NCI-H187 treated with DMSO at 0.1 percent for 48 hours (cell line): ENCODE measurements at places on chromosomes 2 and 18.
A peak's percentile ranks its signal among the peaks of the same experiment; 100 is the strongest.

- DNase-seq = no peak
Measured at GRCh38 chr2:17148407-17149145, 369.7 kb downstream of the RAD51AP2 start.

GRCh38 chr2:64227603-64228125 lies 83.4 kb upstream of the PELI1 start:
- peak; percentile 74 for DNase-seq

GRCh38 chr2:20609995-20610357 lies 40.9 kb downstream of the HS1BP3 start:
- no peak for DNase-seq

- DNase-seq = no peak
Measured at GRCh38 chr18:73895701-73896100, 251.9 kb downstream of the FBXO15 start.

GRCh38 chr2:227595797-227596196 lies 2.9 kb upstream of the SCYGR2 start:
- DNase-seq = no peak

GRCh38 chr18:12059334-12060181 lies 34.1 kb upstream of the ANKRD62 start:
- DNase-seq = no peak

- DNase-seq = no peak
Measured at GRCh38 chr2:225354281-225354774, 45.2 kb upstream of the NYAP2 start.

DNA sequence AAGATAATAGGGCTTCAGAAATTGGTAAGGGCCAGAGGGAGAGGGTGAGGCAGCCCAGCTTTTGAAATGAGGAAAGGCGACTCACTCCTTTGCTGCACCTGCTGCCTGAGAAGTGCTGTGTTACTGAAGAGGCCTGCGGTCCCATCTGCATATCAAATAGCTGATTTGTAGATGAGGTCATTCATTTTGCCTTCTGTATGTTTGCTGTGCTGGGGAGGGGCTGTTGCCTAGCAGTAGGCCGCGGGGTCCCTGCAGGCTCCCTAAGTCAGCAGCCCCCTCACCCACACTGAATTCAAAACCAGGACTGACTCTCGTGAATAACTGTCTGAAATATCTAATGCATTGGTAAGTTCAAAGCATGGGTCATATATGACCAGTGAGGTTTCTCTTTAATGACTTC lies 377.2 kb downstream of the SOX11 start:
- DNase-seq = peak; percentile 94

DNA sequence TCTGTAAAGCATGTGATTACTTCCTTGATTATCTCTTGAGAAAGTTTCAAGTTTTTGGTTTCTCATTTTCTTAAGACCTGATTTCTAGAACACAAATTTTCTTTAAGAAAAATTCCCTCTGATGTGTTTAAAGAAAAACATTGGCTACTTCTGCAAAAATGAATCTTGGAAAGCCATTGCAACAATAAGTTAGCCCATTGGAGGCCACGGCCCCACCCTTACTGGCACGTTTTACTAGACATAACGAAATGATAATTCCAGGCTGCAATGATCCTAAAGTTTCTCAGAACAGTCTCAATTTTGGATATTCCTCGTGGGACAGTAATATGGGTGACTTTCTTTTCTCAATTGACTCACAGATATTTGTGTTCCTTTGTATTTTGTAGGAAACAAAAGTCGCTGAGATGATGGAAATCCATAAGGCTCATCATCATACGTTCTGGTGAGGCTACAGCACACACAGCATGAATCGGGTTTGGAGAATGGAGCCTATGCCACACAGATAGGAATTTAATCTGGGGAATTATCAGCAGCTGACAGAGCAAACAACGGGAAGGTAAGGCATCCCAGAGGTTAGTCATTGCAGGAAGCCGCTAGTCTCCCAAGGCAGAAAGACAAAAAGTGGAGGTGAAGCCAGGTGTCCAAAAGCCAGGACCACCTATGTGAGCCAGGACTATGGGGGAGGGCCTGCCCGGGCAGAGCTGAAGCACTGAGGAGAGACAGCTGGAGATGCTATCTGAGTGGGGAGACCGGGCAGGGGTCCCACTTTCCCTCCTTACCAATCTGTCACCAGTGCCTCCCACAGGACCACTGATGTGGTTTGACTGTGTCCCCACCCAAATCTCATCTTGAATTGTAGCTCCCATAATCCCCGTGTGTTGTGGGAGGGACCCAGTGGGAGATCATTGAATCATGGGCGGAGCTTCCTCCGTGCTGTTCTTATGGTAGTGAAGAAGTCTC lies 35.9 kb downstream of the SOWAHC start:
- no peak for DNase-seq

GRCh38 chr2:235855011-235855410 lies 313.2 kb downstream of the GBX2 start:
- DNase-seq = no peak

DNA sequence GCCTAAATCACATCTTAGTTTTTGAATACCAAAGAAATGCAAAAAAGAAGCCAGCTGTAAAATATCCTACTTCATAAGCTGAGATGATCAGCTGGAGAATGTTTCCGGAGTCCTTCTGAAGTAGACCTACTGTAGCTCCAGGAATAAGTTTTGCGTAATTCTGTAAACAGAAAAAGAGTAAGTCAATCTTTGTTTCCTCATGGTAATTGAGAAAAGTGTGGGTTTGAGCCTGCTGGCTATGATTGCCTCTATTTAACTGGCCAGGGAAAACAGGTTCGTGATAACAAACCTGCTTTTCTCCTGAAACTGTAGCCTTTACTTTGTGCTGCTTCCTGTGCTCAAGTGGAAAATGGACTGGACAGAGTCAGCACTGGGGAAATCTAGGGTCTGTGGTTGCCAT lies 58.2 kb downstream of the ITGB6 start:
- no peak for DNase-seq

GRCh38 chr2:219362524-219363164 lies 25.1 kb downstream of the DNPEP start:
- DNase-seq = no peak

DNA sequence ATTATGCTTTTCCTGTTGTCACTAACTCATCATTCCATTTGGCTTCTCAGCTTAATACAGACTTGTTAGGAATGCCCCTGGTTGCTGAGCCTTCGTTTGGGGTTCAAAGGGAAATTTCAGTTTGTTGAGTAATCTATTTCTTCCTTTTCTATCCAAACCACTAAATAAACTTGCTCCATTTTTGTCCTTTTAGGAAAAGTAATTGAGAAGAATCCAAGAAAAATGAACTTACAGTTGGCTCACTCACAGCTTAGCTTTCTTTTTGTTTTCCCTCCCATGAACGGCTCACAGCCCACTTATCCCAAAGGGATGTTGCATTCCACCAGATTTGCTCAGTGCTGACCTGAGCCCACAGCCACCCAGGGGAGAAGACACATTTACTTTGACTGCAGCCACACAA lies 73.9 kb downstream of the SOX11 start:
- no peak for DNase-seq

DNA sequence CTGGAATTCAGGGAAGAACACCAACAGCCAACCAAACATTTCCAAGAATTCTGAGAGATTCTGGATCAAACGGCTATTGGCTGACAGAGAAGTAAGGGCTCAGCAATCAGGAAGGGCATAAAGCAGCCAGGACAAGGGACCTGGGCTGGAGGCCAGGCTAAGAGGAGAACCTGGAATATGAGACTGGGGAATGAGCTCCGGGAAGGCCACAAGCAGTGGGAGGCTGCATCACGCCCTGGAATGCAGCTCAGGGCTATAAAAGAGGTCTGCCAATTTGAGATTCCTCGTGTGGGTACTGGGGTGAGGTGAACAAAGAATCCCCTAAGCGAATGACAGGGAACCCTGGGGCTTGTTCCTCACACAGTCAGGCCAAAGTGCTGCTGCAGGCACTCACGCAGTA lies 60.4 kb downstream of the ANO7 start:
- DNase-seq = no peak

- no peak for DNase-seq
Measured at GRCh38 chr2:120660056-120660694, 75.5 kb upstream of the GLI2 start.

- DNase-seq = no peak
Measured at GRCh38 chr2:81835321-81836000, 1530.9 kb upstream of the LRRTM1 start.

DNA sequence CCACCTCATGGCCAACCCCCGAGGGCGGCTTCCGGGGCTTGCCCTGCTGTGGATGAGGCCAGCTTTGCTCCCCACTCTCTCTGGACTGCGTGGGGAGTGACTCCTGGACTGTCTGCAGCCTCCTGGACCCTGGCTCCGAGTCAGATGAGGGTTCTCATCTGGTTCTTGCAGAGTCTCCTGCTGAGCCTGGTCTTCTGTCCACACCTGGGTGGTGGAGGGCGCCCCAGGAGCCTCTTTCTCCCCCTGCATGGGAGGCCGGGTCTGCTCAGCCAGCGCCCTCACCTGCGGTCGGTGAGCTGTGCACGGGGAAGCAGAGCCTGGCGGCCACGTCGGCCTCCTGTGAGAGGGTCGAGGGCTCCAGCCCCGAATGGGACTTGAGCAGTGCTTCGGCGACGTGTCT lies 78.3 kb downstream of the RTP5 start:
- no peak for DNase-seq

DNA sequence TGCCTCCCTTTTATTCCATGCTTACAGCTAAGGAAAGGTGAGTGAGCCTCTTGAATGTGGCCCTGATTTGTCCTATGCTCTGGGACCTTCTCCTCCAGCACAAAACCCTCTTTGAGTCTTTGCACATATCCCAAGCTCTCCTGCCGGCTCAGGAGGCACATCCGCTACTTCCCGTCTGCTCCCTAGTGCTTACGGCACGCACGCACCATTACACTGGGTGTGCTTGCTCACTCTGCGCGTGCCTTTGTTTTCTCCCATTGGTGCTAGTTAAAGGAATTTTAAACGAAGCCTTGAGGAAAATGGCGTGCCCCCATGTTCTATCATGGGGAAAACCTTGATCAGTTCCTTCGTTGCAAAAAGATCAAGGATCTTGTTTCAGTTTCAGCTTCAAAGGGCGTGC lies 7.9 kb upstream of the DGKD start:
- no peak for DNase-seq

- DNase-seq = no peak
Measured at GRCh38 chr18:48787203-48788151, 163.3 kb downstream of the SMAD7 start.

GRCh38 chr2:110992886-110993285 lies 127.8 kb upstream of the BCL2L11 start:
- no peak for DNase-seq

GRCh38 chr2:26068602-26069298 lies 34.9 kb downstream of the RAB10 start:
- DNase-seq = no peak

- no peak for DNase-seq
Measured at GRCh38 chr2:33108483-33109443, 162.0 kb downstream of the LTBP1 start.

DNA sequence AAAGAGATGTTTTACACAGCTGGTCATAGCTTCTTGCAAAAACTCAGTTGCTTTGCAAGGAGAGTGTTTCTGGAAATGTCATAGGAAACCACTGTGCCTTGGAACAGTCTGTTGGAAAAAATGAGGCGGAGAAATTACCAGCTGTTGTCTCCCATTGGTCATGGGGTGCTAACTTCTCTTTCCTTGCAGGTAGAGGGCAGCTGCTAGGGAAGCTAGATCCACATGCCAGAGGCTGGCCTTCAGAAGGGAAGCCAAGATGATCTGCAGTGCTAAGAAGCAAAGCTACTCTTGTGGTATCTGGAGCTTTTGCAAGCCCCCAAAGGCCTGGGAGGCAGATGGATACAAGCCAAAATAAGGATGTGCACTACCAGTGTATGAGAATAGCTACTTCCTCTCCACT lies 34.8 kb upstream of the LAMA1 start:
- no peak for DNase-seq

- no peak for DNase-seq
Measured at GRCh38 chr2:19020144-19021099, 338.0 kb downstream of the OSR1 start.

GRCh38 chr2:137096693-137097092 lies 331.3 kb downstream of the THSD7B start:
- DNase-seq = no peak

GRCh38 chr2:129885735-129886134 lies 93.7 kb upstream of the RAB6C start:
- DNase-seq = no peak

DNA sequence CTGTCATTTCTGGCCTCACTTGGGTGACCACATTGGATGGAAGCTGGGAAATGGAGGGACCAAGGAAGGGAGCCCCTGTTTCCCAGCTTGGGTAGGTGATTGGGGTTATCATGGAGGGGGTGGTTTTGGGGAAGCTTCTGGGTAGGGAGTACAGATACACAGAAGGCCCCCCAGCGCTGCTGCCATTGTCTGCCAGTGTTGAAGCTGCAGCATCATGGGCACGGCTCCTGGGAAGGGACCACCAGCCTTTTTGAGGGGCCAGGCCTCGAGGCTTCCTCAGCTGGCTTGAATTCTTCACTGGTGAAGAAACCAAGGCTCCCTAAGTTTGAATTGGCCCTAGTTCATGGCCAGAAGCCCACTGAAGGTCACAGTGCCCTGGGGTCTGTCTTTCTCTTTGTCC lies 25.2 kb downstream of the SH3RF3 start:
- DNase-seq = no peak

GRCh38 chr2:217445723-217446122 lies 557.1 kb downstream of the TNS1 start:
- no peak for DNase-seq

GRCh38 chr2:42651057-42651456 lies 82.6 kb downstream of the MTA3 start:
- DNase-seq = no peak

DNA sequence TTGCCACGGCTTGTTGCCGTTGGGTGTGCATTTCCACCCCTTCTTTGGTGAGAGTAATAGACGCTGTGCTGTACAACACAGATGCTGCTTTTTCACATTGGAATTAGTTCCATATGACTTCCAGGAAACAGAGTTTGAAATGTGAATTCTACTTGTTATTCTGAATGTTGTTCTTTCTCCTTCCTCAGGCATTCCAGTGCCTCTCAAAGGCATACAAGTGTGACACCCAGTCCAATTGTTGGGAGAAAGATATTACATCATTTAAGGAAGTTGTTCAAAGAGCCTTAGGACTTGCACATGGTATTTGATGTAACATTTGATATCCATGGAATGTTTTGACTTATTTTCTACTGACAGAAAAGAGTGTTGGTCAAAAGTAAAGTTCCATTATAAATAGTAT lies 134.4 kb upstream of the LTBP1 start:
- DNase-seq = no peak

DNA sequence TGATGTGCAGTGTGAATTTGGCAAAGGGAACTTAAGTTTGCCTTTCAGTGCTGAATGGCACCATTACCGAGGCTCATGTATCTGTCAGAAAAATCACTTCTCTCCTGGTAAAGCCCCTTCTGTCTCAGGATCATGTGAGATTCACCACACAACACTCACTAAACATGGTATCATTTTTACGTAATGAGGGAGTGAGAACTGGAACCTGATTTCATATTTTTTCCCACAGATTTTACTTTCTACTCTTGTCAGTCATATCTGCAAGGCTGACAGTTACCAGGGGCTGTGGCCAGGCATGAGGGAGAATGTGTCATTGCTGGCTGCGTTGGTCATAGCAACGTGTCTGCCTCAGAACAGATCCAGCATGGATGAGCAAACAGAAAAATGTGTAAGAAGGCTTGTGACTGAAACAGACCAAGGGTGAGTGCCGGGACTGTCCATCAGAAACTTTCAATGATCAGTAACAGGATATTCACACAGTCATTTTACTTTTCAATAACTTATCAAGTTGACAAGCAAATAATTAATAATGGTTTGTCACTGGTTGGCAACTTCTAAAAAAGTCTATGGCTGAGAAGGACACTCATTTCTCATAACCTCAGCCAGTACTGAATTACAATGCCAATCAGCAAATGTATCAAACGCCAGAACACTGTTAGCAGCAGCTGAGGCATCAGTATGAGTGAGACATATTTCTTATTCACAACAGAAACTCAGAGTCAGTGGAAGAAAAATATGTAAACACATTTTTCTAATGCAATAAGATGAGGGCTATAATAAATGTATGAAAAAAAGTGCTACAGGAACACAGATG lies 100.5 kb downstream of the CDC42EP3 start:
- DNase-seq = no peak
